ENCODE measurements at places on chromosomes 13 and 19.

DNA sequence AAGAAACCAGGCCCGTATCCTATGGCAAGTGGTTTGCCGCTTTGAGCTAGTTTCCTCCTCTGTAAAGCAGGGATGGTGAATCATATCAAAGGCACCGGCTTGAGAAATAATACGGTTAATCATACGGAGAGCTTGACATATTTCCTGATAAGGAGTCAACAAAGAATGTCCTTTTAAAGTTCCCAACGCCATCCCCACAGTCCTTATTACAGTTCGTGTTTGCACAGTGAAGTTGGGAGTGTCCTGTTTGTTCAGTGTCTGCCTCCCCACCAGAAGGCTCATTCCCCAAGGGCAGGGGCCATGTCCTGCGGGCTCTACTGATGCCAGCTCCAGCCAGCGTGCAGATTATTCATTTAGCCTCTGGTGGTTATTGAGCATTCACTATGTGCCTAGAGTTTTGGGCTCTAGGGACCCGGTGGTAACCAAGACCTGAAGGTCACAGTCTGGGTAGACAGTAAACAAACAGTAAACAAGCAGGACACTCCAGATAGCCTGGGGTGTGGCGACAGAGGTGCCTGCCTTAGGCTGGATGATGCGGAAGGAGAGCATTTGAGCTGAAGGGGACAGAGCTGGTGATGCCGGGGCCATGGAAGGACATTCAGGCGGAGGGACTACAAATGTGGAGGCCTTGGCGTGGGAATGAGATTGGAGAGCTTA is 6.3 kb downstream of the GRAMD1A start:
- DNase-seq: no peak

DNA sequence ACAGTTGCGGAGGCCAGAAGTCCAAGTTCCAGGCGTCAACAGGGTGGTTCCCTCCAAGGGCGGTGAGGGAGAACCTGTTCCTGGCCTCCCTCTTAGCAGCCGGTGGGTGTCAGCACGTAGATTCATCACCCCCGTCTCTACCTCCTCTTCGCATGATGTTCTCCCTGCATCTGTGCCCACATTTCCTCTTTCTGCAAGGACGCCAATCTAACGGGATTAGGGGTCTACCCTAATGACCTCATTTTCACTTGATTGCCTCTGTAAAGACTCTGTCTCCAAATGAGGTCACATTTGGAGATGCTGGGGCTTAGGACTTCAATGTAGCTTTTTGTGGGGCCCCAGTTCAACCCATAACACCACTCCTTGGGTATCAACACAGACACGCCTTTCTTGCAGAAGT is 38.5 kb downstream of the DPF1 start:
- no peak for DNase-seq

- DNase-seq: no peak
Observed at GRCh38 chr13:42211704-42212464, 60.1 kb upstream of the AKAP11 start.

GRCh38 chr13:49975826-49976225 is 21.0 kb upstream of the TRIM13 start:
- DNase-seq: no peak

DNA sequence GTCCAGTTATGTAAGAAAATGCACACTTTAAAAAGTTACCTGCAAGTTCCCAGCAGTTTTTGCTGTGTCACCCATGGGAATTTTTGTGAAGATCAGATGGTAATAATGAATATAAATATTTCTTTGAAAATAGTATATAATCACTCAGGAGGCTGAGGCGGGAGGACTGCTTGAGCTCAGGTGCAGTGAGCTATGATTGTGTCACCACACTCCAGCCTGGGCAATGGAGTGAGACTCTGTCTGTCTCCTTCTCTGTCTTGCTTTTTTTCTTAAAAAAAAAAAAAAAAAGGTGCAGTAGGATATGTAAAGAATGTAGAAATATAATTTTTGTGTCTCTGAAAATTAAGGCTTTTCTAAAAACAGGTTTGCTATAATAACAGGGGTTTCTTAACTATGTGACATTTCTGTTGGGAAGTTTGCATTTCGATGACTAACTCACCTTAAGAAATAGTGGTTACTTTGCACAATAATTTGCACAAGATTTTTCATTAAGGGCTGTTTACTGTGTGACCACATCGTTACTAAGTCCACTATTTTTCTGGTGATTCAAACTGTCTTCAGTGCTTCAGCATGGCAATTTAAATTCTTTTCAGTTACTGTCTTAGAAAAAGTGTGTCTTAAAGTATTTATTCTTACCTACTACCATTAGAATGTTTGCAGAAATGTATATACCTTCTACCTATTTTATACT is 37.3 kb downstream of the DNAJC3 start:
- DNase-seq: no peak

GRCh38 chr13:57191667-57192066 is 24.7 kb downstream of the PRR20E start:
- DNase-seq: no peak

- no peak for DNase-seq
Observed at GRCh38 chr19:49427855-49428546, 2.8 kb downstream of the GFY start.

GRCh38 chr13:54383604-54384003 is 1355.0 kb downstream of the OLFM4 start:
- no peak for DNase-seq

DNA sequence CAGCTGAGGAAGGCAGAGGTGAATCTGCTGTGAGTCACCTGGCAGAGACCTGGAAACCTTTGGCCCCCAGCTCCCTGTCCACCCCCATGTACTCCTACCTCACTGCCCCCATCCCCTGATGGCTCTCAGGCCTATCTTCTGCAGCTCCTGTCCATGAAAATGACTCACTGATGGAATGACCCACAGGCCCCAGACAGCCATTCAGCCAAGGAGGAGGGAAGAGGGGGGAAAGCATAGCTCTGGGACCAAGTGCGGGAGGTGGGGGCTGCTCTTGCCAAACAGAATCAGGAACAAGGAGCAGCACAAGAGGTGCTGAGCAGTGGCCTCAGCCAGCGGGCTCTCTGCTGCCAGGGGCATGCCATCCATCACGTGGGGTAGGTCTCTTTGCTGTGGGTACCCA is 111.4 kb upstream of the C1QTNF9B start:
- no peak for DNase-seq

DNA sequence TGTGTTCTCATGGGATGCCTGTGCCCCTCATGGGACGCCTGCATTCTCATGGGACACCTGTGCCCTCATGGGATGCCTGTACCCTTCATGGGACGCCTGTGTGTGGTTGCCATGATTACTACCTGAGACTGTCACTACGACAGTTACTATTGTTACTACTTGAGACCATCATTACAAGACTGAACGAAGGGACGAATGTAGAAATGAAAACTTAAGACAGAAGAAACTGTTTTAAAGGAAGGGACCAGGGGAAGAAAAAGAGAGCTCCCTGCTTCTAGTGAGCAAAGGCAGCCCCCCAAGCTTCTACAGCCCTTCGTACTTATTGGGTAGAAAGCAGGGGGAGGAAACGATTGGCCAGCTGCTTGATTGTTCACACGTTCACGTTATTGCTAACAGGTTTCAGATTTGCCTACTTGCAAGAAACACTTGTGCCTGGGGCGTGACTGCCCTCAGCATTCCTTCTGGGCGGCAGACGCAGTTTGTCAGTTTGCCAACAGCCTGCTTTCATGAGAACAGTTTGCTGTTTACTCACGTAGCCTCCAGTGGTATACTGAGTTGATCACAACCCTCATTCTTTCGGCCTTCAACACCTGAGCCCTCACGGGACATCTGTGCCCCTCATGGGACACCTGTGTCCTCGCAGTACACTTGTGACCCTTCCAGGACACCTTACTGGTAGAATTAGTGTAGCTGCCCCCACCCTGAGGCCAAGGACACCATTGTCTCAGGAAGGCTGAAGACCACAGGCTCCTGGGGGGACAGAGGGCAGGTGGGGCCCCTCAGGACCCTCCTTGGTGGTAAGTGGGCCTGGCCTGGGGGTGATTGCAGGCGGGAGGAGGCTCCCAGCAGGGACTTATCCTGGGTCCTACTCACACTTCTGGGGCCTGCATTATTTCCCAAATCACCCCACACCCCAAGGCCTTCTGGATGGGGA is 2.5 kb upstream of the S1PR4 start:
- DNase-seq: no peak

DNA sequence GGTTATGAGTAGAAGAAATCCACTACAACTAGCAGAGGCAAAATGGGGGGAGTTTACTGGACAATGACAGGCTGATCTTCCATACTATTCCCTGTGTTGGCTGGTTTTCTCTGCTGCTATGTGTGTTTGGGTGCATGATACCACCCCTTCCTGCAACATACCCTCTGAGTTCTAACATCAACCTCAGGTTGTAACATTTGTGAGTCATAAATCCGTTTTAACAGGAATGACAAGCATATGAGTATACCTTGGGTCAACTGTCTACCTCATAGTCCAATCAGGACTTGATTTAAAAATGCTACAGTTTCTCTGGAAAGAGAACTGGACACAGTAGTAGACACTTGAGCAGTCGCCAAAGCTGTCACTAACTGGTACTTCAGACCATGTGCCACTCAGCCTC is 422.9 kb downstream of the KCTD12 start:
- DNase-seq: no peak

- no peak for DNase-seq
Observed at GRCh38 chr19:55694241-55694655, 19.2 kb downstream of the EPN1 start.

- no peak for DNase-seq
Observed at GRCh38 chr19:52889931-52890330, 7.5 kb downstream of the ZNF320 start.

DNA sequence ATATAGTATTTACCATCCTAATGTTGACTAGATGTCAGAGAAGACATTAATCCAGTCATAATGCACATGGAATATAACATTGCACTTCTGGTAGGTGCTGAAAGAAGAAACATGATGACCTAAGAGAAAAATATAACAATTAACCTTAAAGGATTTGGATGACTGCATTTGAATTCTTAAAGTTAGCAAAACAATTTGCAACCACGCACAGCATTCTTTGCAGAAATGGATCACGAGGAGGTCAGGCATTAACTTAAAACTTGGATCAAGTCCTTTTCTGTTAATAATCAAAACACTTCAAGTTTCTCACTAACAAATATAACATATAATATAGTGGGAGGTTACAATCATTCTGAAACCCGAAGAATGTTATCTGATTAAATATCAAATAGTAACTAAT is 525.0 kb upstream of the SLITRK6 start:
- no peak for DNase-seq

- peak; percentile 34 for DNase-seq
Observed at GRCh38 chr13:94548821-94549231, 47.1 kb downstream of the TGDS start.

GRCh38 chr13:26873386-26873698 is 112.8 kb upstream of the GPR12 start:
- no peak for DNase-seq

DNA sequence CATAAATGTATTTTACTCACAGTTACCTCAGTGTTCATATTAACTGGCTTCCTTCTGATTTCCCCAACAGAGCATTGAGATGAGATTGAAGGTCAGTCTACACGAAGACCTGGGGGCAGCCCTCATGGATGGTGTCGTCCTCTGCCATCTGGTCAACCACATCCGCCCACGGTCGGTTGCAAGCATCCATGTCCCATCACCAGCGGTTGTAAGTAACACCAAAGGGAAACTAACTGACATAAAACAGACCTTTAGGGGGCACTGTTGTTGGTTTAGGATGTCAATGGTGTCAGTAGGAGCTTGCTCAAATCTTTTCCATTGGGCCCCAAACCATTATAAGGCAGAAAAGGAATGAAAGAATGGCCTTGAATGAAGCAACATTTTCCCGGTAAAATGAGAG is 68.2 kb downstream of the ESD start:
- peak; percentile 33 for DNase-seq

DNA sequence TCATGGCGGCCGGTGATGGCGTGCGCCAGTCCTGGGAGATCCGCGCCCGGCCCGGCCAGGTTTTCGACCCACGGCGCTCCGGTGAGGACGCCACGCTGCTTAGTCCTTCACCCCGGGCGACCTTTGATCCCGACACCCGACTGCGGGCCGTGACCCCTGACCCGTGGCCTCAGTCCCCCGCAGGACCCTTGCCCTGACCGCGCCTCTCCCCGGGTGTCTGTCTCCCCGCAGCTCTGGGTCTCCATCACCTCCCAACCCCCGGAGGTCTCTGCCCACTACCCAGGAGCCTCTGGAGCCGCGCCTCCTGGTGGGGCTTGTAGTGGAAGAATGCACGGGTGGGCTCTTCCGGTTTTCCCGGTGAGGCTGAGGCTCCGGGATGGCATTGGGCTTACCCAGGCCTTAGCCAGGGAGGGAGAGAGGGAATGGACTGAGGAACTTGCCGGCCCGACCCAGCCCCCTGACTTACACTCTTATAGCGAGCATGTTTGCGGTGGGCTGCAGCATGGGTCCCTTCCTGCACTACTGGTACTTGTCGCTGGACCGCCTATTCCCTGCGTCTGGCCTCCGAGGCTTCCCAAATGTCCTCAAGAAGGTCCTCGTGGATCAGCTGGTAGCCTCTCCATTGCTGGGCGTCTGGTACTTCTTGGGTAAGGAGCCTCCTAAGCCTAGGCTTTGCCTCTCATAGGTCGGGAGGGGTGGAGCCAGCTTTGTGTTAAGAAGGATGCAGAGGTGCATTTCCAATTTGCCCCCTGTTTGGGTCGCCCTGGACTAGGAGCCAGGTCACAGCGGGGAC is 566 bp downstream of the MPV17L2 start:
- no peak for DNase-seq

DNA sequence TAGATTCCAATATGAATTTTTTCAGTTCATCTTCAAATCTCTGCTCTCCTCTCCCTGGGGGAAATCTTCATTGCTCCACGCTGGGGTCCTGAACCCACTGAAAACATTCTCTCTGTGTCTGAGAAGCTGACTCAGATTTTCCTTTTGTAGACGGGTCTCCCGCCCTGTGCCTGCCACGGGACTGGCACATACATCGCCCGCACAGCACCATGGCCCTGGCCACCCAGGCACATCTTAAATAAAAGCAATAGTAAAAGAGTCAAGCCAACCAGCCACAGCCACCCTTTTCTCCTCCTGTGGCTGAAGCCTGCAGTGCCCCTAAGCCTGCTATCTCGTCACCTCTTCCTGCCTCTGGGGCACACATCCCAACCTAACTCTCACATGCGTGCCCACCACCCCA is 301.2 kb downstream of the ZNF536 start:
- DNase-seq: no peak

GRCh38 chr13:45224176-45224575 is 23.3 kb upstream of the KCTD4 start:
- no peak for DNase-seq

- no peak for DNase-seq
Observed at GRCh38 chr19:11180346-11180745, 17.0 kb downstream of the KANK2 start.

- no peak for DNase-seq
Observed at GRCh38 chr13:73932091-73932490, 202.1 kb downstream of the KLF12 start.

GRCh38 chr19:57558525-57558924 is 1.1 kb downstream of the ZNF550 start:
- DNase-seq: peak; percentile 33

GRCh38 chr13:51277928-51278327 is 55.7 kb downstream of the FAM124A start:
- DNase-seq: no peak

DNA sequence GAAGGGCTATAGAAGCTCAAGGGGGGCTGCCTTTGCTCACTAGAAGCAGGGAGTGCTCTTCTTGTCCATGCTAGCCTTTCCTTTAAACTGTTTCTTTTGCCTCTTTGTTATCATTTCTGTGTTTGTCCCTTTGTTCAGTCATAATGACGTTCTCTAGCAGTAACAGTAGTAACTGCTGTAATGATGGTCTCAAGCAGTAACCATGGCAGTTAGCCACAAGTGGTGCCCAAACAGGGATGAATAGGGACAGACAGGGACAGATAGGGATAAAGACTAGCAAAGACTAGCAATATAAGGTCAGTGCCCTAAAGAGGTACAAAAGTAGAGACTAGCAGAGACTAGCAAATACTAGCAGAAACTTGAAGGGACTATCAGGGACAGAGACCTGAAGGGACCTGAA is 869.0 kb upstream of the PRR20A start:
- DNase-seq: no peak

All from Kasumi-1 (cell line).